ENCODE measurements at places on chromosomes 6 and 20.
A peak's percentile ranks its signal among the peaks of the same experiment; 100 is the strongest.

DNA sequence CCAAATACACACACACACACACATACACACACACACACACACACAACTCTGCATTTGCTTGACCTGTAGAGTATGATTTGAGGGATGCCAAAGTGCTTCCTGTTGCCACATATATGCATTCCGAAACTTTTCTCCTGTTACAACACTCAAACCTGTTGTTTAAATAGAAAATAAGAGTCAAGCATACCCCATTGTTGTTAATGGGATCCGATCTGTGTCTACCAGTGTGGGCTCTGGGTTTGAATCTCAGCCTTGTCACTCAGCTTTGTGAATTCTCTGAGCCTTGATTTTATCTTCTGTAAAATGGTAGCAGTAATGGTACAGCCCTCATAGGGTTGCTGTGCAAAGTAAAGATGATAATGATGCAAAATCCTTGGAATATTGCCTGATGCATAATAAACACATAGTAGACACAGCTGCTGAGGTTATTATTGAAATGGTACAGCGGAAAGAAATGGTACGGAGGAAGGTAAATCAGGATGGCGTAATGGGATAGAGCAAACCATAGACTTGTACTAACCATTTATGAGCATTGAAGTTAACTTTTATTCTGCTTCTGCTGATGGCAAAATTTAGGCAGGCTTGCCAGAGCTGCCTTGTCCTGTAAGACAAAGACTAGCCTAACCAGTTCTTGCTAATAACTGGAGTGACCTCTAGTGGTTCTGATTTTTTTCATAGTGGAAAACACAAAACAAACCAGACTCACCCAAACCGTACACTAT, 113.5 kb upstream of the PHACTR1 start:
- DNase-seq = peak; percentile 30

GRCh38 chr6:151576633-151577032, 82.8 kb downstream of the CCDC170 start:
- no peak for DNase-seq

DNA sequence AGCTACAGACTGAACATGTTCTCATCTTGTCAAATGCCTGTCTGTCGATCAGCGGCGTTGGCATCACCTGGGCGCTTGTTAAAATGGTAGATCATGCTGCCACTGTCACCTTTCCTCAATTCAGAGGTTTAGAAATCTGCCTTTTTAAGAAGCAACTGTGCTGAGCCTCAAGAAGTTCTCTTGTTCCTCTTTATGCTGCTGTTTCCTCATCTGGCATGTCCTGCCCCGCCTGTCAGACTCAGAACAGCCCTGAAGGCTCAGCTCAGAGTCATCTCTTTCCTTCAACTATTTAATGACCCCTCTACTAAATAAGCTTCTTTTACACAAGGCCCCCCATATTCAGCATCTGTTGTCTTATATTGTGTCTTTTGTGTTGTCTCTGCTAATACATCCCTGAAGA, 368.2 kb downstream of the EPM2A start:
- DNase-seq = no peak

- no peak for DNase-seq
Measured at GRCh38 chr6:148678682-148679081, 68.1 kb upstream of the UST start.

- DNase-seq = no peak
Measured at GRCh38 chr6:28159029-28159607, 17.4 kb downstream of the ZKSCAN8 start.

DNA sequence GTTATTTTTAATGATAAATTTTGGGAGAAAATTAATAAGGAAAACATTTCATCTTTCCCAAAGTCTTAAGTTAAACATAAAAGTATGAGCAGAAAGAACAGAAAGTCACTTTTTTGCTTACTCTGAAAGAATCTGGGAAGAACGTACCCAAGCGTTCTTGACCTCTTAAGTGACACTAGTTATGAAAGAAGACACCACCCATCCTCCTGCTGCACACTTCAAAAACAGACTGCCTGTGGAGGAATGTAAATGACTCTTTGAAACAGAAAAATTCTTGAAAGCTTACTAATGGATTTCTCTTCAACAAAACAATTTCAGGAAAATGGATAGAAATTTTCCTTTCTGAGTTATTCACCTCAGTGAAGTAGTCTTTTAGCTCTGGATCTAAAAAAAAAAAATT, 227.7 kb downstream of the MEI4 start:
- DNase-seq = no peak

DNA sequence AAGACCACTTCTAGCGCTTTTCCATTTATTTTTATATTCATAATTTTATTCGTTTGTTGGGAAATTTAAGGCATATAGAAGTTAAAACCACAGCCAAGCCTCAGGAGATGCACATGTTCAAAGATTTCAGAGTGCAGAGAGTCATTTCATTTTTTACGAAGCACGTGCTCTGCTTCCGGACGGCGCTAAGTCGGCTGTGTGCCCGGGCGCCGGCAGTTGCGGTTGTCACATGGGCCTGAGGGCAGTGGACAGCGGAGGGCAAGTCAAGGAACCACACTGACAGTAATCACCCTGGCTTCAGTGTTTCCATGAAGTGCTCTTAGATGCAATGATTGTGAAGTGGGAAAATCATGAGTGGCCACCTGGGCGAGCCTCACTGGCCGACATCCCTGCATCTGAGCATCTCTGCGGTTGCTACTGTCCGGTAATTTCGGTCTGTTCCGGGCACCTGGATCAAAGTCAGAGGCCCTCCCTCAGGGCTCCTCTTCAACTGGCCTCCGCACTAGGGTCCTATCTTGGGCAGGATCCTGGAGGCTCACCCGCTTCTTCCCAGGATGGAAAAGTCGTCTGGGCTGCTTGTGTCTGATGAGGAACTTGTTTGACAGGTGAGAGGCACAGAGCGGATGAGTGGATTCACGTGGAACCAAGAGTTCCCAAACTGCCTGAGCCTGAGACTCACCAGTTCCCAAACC, 90.8 kb downstream of the DACT2 start:
- DNase-seq = no peak

GRCh38 chr6:40349123-40349900, 237.9 kb downstream of the LRFN2 start:
- DNase-seq = peak; percentile 1

DNA sequence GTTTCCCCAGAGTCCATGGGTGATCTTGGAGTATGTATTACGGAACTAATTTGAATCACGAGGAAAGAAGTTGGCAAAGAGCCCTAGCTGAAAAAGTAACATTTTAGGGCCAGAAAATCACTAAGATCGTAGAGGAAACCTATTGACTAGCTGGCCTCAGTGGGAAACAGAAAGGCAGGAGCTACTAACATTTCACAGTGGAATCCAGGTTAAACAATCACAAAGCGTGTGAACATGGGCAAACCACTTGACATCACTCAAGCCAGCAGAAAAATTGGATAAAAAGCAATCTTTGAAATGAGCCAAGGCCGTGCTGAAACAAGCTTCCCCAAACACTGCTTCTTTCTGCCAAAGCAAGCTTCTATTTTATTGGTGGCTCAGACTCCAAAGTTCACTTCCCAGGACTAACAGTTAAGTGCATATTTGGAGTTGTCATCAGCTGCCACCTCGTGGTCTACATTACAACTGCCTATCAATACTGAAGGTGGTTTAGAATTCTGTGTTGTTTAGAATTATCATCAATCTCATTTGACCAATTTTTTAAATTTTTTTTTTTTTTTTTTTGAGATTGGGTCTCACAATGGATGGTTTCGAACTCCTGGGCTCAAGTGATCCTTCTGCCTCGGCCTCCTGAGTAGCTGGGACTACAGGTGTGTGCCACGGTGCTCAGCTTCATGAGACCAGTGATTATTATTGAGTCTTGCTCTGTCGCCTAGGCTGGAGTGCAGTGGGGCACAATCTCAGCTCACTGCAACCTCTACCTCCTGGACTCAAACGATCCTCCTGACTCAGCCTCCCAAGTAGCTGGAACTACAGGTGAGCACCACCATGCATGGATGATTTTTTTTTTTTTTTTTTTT, 10.6 kb downstream of the RPS10 start:
- DNase-seq = peak; percentile 53

DNA sequence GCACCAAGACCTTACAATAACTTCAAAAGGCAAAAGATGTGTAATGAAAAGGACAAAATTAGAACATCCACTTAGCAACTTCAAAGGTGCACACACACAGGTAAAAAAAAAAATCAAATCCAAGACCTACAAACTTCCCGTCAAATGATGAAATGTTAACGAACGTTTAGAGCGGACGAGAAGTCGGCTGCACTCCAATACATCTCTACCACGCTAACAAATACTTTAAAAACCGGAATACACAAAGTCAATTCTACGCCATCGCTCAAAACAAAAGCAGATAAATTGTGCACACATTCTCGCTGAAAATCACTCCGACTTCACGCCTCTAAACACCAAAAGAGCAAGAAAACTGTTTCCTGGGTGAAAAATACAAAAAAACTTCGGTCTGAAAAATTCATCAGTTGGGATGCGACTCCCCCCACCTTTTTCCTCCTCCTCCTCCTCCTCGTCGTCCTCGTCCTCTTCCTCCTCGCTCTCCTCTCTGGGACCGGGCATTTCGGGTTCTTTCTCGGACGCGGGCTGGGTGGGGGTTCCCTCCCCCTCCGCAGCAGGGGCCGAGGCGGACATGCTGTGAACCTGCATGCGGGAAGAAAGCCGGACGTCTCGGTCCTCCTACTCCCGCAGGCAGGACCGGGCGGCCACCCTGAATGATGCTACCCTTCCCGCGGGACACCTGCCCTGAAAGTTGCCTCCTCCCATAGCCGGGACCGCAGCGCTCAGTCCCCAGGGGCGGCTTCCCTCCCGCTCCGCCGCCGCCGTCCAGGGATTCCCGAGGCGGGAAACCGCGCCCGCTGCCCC, 712 bp downstream of the DEK start:
- no peak for DNase-seq

DNA sequence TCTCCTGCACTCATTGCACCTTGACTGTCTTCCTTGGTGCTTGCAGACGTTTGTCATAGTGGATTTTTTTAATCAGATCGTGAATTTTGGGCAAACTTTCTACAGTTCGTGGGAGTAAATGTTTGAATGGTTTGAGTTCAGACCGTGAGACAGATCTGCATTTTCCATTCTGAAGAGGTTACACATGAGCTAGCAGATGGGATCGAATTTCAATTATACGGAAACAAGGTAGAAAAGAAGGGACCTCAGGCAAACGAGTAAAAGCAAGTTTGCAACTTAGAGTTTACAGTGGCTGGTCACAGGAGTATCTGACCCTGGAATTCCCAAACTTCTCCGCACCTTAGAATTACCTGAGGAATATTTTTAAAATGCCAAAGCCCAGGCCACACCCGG, 17.2 kb upstream of the NCR2 start:
- no peak for DNase-seq

- DNase-seq = peak; percentile 65
Measured at GRCh38 chr6:143513410-143513809, 1.9 kb upstream of the FUCA2 start.

GRCh38 chr20:18628330-18628920, 40.6 kb downstream of the DTD1 start:
- peak; percentile 38 for DNase-seq

DNA sequence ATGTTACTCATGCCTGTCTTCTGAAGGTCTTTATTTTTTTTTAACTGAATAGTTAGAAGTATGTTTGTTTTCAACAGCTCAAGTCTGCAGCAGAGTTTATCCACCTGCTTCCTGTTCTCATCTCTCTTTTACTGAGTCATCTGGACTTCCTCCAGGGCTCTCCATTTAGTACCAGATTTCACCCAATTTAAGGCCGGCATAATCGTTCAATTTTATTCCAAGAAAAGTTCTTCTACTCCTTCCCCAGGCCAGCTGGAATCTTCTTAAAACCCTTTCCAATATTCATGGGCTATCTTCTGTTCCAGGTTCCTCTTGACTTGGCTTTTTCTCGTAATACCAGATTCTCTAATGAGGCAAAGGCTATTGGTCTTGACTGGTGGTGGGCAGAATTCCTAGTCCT, 79.0 kb upstream of the LAMA2 start:
- no peak for DNase-seq

DNA sequence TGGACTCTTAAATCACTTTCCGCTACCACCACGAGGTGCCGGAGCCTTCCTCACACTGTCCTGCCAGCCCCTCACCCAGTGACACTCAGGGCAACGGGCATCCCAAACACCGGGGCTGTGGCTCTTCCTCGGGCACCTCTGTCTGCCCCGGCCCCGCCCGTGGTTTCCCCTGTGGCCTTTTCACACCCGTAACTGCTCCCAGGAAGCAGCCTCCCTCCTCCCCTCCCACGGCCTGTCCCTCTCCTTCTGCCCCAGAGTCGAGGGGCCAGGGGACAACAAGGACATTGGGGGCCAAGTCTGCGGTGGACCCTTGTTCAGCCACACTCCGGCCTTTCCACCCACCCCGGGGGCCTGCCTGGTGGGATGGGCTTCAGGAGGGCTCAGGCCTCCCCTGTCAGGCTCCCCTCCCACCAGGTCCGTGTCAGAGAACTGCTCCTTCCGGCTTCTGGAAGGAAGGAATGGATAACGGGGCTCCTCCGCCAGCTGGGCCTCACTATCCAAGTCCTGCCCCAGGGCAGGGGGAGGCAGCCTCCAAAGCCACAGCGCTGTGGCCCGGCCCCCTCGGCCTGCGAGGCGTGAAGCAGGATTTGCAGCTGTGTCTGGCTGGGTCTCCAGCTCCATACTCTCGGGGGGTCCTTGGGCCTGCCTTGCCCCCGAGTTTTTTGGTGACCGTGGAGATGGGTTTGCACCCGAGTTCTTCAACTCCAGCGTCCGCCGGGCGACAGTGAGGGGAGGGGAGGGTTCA, 54.7 kb upstream of the CHRNA4 start:
- no peak for DNase-seq

DNA sequence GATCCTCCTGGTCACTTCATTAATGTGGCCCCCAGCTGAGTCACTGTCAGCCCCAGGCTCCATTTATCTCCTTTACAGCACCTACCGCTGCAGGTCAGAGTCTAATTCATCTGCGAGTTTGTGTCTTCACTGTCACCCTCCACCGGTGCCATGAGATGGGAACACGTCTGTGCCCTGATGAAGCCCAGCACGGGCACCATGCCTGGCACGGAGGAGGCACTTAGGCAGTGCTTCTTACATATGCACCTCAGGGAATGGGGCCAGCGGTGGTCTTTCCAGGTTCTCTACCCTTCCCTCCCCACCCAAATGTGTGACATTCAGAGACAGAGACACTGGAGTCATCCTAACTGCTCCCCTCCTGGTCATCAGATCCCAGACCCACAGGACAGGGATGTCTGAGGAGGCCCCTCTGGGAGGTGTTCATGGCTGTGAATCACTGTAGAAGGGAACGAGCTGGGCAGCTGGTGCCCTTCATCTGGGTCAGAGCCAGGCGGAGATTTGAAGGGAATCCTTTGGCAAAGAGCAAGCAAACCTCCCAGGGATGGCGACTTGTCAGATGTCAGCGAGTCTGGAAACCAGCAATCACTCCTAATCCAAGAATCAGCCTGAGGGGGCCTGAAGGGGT, 364.6 kb downstream of the PREX1 start:
- DNase-seq = no peak

- no peak for DNase-seq
Measured at GRCh38 chr6:162962093-162962492, 234.3 kb downstream of the PACRG start.
